Cardiac muscle cell (in vitro differentiated cells and primary cell): ENCODE measurements at places on chromosomes 3 and 15. TPM values are rescaled to one million over a fixed set of nuclear protein-coding genes. Genes with fewer than 3 reads are reported as not detected.

HTR3E gene
- polyA plus RNA-seq = 0.15 TPM in 1 of 2 replicates, not detected in the other

AMT gene
- polyA plus RNA-seq = 105 and 138 TPM in 2 replicates

HYAL1 gene
- 3.3 and 4.3 TPM in 2 replicates for polyA plus RNA-seq

IL17RC gene
- 59.8 and 61.2 TPM in 2 replicates for polyA plus RNA-seq

CYFIP1 gene
- polyA plus RNA-seq = 32.9 and 39.1 TPM in 2 replicates

ENTPD3 gene
- polyA plus RNA-seq = 0.16 and 1.1 TPM in 2 replicates

AHSG gene
- polyA plus RNA-seq = 0.59 TPM in 1 of 2 replicates, not detected in the other

PLOD2 gene
- 93.7 and 108 TPM in 2 replicates for polyA plus RNA-seq

RARB gene
- polyA plus RNA-seq = 22.4 and 28.3 TPM in 2 replicates

LEKR1 gene
- 0.91 and 2.1 TPM in 2 replicates for polyA plus RNA-seq

CCRL2 gene
- polyA plus RNA-seq = 5.3 and 10.4 TPM in 2 replicates

GOLGA8T gene
- not detected in 2 replicates for polyA plus RNA-seq

C2CD4A gene
- not detected in 2 replicates for polyA plus RNA-seq

IMPG2 gene
- polyA plus RNA-seq = 0.12 TPM in 1 of 2 replicates, not detected in the other

CRYGS gene
- polyA plus RNA-seq = 0.12 and 1.1 TPM in 2 replicates

BCL2A1 gene
- polyA plus RNA-seq = 0.18 TPM in 1 of 2 replicates, not detected in the other

SEC22A gene
- 12.3 and 19.6 TPM in 2 replicates for polyA plus RNA-seq

KIF9 gene
- 9.8 and 13.2 TPM in 2 replicates for polyA plus RNA-seq

TPRG1 gene
- 0.09 TPM in 1 of 2 replicates, not detected in the other for polyA plus RNA-seq

BNC1 gene
- 3.3 and 6.4 TPM in 2 replicates for polyA plus RNA-seq

CSPG4 gene
- polyA plus RNA-seq = 7.1 and 12.1 TPM in 2 replicates

SNTN gene
- not detected in 2 replicates for polyA plus RNA-seq

SLC22A13 gene
- 0.14 and 0.37 TPM in 2 replicates for polyA plus RNA-seq

TGM4 gene
- polyA plus RNA-seq = 0.84 TPM in 1 of 2 replicates, not detected in the other

SLC15A2 gene
- polyA plus RNA-seq = 0.02 TPM in 1 of 2 replicates, not detected in the other
